ENCODE measurements at places on chromosomes 7 and 10.

GRCh38 chr10:89344156-89344555 is 16.4 kb downstream of the IFIT3 start:
- no peak for DNase-seq

GRCh38 chr7:75635036-75635435 is 103.7 kb downstream of the HIP1 start:
- no peak for DNase-seq

DNA sequence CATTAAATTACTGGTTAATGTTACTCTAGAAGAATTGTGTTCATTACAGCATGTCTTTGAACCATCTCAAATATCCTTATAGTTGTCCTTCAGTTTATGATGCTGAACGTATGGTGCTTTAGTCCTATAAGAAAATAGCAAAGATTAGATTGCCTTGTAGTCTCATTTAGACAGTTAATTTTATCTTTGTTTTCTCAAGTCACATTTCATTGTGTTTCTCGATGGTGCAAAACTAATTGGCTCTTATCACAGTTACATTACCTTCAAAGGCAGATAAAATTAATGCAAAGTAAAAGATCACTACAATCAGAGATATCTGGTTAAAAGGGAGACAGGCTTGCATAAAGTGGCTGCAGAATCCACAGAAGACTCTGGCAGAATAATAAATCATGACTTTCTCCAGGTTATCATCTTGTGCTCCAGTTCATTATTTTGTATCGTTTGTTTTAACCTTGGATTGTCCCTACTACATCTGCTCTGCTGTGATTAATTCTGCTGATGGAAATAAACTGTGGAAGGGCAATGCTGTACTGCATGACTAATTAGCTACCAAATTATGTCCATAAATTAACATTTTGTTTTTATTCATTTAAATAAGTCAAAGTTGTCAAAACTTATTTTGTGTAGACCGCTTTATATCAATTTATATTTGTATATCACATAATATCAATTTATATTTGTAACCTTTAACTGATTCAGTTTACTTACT is 24.2 kb downstream of the PRPS1L1 start:
- DNase-seq: no peak

DNA sequence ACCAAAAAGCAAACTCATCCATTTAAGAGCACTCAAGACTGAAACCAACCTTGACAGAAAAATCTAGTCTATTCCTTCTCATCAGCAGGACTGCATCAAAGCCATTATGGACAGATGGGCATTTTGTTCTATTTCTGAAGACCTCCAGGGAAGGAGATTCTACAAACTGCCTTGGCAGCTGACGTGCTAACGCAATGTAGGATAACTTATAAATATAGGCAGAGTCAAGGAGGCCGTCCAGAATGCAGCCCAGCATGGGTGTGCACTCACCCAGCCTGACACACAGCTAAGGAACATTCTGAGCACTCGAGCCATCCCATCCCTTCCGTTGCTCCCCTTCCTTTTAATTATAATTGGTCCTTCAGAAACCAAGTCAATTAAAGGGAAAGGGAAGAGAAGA is 25.3 kb upstream of the NEBL start:
- no peak for DNase-seq

DNA sequence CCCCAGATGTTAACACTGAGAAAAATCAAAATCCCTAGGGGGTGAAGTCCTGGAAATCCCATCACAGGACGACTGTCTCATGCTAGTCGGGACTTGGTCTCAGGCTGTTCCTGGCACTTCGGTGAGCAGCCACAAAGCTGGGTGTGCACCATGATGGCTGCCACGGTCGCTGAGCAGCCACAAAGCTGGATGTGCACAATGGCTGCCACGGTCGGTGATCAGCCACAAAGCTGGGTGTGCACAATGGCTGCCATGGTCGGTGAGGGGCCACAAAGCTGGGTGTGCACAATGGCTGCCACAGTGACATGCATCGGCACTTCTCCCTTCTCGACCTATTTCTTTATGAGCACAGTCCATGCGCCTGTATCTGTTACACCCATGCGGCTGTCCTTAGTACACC is 505.1 kb downstream of the TCERG1L start:
- DNase-seq: no peak

DNA sequence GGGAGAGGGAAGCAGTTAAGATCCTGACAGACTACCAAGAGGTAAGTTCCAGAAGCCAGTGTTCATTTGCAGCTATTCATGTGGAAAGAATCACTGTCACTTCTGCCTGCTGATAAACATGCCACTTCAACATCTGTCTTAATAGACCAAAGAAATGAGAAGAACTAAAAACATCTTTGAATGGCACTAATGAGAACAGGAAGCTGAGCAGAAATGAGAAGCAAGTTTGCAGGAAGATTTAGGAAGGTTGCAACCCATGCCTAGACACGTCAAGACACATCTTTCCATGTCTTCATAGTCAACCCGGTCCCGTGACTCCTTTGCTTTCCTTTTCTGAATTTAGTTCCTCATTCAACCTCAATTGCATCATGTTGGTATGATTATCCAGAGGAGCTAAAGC is 180.0 kb downstream of the PDE1C start:
- no peak for DNase-seq

GRCh38 chr10:102644066-102644645 is at the start of gene TRIM8:
Gene TRIM8 (plus strand): TSS chr10:102644479. CDS start chr10:102644618, 139 bp downstream.
- DNase-seq: peak; percentile 57

DNA sequence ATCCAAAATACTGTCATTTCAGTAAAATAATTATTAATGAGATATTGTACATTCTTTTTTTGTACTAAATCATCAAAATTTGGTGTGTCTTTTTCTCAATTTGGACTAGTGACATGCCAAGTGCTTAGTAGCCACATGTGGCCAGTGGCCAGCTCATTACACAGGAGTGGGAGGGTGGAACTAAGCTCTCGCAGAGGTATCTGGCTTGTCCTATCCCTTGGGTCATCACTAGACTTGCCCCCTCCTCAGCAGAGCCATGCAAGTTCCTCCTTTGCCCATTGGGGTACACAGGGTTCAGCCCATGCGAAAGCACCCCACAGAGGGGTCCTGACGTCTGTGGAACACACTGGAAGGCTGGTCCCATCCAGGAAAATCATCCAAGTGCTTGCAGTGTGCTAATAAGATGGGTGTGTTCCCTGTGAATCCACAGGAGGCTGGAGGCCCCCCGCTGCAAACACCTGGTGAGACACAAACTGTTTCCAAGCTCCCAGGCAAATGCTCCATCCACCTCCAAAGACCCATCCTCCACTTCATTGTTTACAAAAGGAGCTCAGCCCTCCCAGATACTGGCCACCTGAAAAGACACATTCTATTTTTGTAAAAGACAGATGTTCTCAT is 1.3 kb downstream of the ARHGAP22 start:
- no peak for DNase-seq

DNA sequence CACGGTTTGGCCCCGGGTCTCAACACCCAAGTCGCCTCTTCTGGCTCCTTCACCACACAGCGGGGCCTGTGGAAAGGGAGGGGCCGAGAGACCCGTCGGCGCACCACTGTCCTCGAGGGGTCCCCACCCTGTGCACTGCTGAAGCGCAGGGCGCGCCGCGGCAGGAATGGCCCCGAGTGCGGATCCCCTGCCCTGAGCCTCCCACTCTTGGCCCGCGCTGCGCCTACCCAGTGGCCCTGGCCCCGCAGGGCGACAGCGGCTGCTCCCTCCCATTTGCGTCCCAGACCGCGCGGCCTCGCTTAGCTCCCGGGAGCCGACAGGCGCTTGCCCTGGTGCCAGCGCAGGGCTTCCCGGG is 2.1 kb upstream of the SFMBT2 start:
- DNase-seq: no peak

- DNase-seq: no peak
Observed at GRCh38 chr7:15594461-15594860, 32.6 kb upstream of the AGMO start.

DNA sequence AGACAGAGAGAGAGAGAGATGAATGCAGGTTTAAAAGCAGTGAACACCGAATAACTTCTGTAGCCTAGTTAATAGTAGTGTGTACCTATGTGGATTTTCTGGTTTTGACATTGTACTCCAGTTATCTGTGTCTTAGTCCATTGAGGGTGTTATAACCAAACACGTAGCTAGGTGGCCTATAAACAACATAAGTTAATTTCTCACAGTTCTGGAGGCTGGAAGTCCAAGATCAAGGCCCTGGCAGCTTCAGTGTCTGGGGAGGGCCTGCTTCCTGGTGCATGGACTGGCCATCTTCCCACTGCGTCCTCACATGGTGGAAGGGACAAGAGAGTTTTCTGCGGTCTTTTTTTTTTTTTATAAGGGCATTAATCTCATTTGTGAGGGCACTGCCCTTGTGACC is 23.5 kb downstream of the AOC1 start:
- DNase-seq: no peak

DNA sequence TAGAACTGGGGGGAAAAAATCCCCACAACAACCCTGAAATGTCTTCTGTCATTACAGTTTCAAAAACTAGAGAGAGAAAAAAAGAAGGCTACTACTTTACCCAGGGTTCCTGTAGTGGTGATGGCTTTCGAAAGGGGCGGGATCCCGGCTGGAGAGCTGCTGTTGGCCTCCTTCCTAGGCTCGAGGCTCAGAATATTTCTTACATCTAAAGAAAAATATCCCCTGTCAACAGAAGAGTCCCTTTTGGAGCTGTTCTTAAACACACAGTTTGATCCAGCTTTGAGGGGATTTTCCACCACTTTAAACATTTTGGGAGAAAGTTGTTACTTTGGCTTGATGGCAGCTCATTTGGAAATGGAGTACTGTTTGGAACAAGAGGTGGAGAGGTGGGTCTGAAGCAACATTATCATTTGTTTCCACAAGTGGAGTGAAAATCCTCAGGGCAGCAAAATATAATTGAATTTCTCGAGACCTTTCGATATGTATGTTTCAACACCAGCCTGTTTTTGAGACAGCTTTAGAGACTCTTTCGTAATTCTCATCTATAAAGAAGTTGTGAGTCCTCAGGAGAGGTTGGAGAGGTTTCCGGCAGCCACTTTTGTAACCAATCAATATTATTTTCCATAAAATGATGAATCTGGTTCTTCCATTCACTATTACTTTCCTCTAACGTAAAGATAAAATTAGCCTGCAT is 5.1 kb downstream of the HOXA13 start:
- no peak for DNase-seq

DNA sequence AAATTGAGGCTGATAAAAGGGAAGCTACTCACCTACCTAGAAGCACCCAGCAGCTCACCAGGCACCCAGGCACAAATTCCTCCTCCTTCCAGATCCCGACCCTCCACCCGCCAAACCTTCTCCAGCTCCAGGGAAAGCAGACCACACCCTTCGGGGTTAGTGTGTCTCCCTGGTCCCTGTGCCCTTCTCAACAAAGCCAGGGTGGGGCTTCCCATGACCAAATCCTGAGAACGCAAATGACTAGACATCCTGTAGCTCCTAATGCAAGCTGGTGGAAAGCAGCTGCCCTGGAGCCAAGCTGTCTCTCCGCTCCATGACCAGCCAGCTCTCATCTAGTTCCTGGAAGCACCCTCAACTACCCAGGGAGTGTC is 4.4 kb downstream of the TBX20 start:
- DNase-seq: no peak

GRCh38 chr7:143931739-143932138 is 3.3 kb upstream of the OR2F2 start:
- no peak for DNase-seq

Measured in activated naive CD4-positive, alpha-beta T cell (primary cell).